ENCODE measurements at places on chromosomes 13 and 19.

GRCh38 chr19:12156223-12157058 is at the start of gene ZNF625:
ZNF625 (minus strand) TSS chr19:12156734; CDS start chr19:12156558, 176 bp downstream.
- peak; percentile 97 for DNase-seq

- DNase-seq = no peak
These were observed 752 bp downstream of the RPL18A start for GRCh38 chr19:17860331-17860992.

DNA sequence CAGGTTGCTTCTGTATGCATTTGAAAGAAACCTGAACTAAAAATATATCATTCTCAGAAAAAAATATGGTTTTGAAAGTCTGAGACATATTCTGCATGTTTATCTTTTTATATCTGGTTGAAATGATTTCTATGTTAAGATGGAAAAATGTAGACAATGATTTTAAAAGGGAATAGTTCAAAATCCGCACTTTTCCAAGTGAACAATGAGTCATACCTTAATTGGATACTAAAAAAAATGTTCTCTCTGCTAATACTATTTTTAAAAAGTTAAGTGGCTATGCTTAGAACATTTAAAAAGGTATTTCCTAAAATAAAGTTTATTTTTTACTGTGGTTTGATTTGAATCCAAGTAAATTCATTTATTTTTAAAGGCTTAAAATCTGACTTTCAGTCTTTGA is 801.4 kb downstream of the SLITRK6 start:
- DNase-seq = no peak

- peak; percentile 86 for DNase-seq
These were observed 114.3 kb downstream of the TEX26 start for GRCh38 chr13:31046711-31047279.

Data from brain (organoid and tissue), 16 donors.